ENCODE measurements at places on chromosomes 3 and 15. TPM values are rescaled to one million over a fixed set of nuclear protein-coding genes. Genes with fewer than 3 reads are reported as not detected.

Gene SUSD5
- polyA plus RNA-seq, result 0.04 TPM

Gene DCUN1D1
- polyA plus RNA-seq, result 8.9 TPM

Gene CGNL1
- polyA plus RNA-seq, result 6.7 TPM

Gene GOLGA8B
- 22.8 TPM for polyA plus RNA-seq

Gene NANOGP8
- not detected for polyA plus RNA-seq

Gene UTS2B
- 0.04 TPM for polyA plus RNA-seq

Gene SENP8
- 1.3 TPM for polyA plus RNA-seq

Gene TMEM158
- 5.6 TPM for polyA plus RNA-seq

Gene GRIP2
- polyA plus RNA-seq, result 0.81 TPM

Gene CAMK2N2
- polyA plus RNA-seq, result 0.06 TPM

Gene RCN2
- polyA plus RNA-seq, result 17.3 TPM

Gene OR5K1
- not detected for polyA plus RNA-seq

Gene BLM
- polyA plus RNA-seq, result 3.6 TPM

Gene PIERCE2
- 2.1 TPM for polyA plus RNA-seq

Gene GOLGA6B
- polyA plus RNA-seq, result not detected

Gene IL1RAP
- 14.5 TPM for polyA plus RNA-seq

Gene PPP1R14D
- polyA plus RNA-seq, result 0.21 TPM
